ENCODE measurements at places on chromosomes 6 and 20.
A peak's percentile ranks its signal among the peaks of the same experiment; 100 is the strongest.

DNA sequence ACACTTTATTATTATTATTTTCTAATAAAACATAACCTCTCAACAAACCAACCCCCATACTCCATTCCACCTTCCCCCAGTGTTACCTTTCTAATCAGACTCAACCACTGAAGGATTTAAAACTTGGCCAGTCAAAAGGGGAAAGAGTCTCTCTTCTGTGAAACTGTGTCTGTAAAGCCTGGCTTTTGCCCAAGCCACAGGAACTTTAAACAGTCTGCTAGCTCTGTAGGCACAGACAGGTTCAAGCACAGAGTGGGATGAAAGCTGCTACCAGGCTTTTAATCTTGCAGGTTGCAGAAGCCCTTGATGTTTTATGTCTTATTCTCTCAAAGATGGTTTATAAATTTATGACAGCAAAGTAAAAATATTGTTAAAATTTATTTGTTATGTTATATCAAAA lies 585.7 kb downstream of the TENT5A start:
- peak; percentile 83 for DNase-seq

GRCh38 chr6:29489286-29489685 lies 1.5 kb upstream of the MAS1L start:
- no peak for DNase-seq

- DNase-seq, result peak; percentile 61
Measured at GRCh38 chr6:56807989-56808337, 146.9 kb upstream of the BEND6 start.

GRCh38 chr20:22341508-22341907 lies 242.9 kb downstream of the FOXA2 start:
- peak; percentile 8 for DNase-seq

GRCh38 chr6:65524232-65524631 lies 182.8 kb downstream of the EYS start:
- no peak for DNase-seq

DNA sequence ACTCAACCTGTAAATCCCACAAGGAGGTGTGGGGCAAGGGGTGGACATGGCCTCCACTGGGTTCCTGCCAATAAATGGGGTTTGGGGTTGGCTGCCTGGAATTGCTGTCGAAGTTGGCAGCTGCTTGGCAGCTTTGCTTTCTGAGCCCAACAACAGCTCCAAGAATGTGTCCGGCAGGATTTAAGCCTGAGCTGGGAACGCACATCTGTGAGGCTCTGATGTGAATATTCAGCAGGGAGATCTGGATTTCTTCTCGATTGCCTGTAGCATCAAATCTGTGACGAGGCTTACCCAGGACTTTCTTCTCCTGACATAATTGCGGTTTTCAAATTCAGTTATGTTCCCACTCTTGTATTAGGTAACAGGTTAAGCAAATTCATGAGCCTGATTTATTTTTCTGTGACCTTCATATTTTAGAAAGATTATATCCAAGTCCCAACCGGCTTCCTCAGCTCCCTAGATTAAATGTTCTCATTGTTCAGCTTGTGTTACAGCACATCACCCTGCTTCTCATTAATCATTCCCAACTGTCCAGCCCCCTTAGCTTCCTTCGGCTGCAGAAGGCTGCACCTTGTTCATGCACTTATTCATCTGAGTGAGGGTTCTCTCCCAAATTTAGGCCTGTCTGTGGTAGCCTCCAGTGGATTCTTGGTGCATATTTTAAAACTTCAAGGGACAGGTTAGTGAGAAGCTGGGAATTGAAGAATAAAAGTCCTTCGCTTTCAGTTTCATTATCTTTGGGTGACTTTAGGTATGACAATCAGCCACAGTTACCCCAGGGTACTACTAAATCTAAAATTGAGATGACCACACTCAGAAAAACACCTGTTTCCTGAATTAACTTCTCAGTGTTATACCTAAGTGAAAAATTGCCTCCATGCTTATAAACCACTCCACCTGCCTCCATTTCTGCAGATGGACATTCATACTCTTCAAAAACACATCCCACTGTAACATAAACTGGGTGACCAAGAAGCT lies 310.0 kb downstream of the ESR1 start:
- DNase-seq, result no peak

GRCh38 chr20:52840041-52840440 lies 132.1 kb upstream of the TSHZ2 start:
- no peak for DNase-seq

DNA sequence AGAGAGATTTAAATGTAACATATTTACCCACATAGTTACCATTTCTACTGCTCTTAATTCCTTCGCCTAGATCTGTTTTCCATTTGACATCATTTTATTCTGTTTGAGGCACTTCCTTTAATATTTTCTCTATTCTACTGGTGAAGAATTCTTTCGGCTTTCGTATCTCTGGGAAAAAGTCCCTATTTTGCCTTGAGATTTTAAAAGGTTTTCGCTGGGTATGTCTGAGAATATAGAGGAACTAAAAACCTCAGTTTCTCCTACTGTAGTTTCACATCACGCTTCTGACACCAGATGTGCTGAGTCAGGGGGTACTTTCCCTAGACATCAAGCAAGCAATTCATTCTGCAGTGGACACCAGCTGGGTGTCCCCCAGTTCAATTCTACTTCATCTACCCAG lies 61.7 kb downstream of the E2F3 start:
- no peak for DNase-seq

GRCh38 chr20:9399322-9399721 lies 115.1 kb upstream of the LAMP5 start:
- no peak for DNase-seq

DNA sequence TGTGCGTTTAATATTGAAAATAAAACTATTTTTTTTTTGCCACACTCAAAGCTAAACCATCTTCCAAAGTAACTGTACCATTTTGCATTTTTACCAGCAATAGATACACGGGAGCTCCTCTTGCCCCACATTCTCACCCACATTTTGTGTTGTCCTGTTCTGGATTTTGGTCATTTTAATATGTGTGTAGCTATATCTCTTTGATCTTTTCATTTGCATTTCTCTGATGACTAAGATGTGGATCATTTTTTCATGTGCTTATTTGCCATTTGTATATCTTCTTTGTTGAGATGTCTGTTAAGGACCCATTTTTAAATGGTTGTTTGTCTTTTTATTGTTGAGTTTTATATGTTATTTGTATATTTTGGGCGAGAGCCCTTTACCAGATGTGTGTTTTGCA lies 1543.5 kb downstream of the GRIK2 start:
- no peak for DNase-seq

DNA sequence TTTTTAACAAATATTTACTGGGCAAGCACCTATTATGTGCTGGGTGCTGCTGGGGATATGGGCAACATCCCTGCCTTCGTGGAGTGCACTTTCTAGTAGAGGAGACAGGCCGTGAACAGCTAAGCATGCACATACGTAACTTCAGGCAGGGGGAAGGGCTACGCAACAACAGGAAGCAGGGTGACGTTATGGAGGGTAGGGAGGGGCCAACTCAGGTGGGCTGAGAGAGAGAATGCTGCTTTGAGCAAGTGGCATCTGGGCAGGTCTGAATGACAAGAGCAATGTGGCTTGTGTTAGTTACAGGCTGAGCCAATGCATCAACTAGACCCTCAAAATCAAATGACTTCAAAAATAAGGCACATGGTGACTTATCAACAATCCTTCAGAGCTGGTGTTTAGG lies 112.1 kb downstream of the CDC5L start:
- DNase-seq, result no peak

- no peak for DNase-seq
Measured at GRCh38 chr20:3784863-3785239, 1.7 kb downstream of the CENPB start.

- DNase-seq, result no peak
Measured at GRCh38 chr6:143498428-143498827, 13.1 kb downstream of the FUCA2 start.

- DNase-seq, result no peak
Measured at GRCh38 chr6:26249707-26249956, 115.4 kb upstream of the BTN3A2 start.

DNA sequence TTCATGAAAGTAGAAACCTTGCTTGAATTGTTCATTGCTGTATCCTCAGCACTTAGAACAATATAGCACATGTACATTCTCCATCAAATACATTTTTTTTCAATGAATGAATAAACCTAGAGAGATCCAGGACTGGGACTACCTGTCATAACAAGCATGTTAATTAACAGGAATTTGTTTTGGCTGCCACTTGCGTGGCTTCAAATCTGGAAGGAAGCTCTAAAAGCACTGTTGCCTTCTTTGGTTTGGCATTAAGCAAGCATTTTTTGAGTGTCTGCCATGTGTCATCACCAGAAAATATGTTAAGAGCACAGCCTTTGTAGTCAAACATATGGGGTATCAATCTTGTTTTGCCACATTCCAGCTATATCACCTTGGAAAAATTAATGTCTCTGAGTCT lies 131.9 kb upstream of the BACH2 start:
- no peak for DNase-seq

DNA sequence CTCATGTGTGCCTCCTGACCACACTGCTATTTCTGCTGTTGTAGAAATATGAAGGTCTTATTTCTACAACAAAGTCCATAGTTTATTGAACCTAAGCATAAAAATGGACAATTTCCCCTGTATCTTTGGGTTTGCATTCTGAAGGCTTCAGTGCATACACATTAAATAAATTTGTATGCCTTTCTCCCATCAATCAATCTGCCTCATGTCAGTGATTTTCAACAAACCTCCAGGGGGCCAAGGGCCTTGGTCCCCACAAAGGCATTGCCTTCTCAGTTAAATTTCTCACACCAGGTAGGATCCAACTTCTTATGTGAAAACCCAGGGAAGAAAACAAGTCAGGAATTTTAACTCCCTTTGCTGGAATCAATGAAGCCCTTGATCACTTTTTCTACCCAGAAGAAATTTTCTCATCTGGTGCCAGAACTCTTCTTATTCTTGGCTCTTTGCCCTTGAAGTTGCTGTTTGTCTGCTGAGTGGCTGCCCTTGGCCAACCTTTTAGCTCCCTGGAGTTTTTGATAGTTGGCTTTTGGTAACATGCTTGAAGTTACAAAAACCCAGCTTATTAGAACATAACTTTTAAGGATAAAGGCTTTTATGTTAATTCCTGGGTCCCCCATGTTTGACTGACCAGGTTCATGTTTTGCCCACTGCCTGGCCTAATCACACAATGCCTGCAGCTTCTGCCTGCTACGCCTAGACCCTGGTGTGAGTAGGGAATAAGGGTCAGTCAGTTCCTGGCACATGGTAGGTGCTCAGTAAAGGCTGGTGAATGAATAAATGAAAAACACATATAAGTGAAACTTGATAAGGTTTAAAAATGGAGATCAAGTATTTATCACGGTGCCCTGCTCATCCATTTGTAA lies 37.0 kb downstream of the SHLD1 start:
- DNase-seq, result peak; percentile 86

- no peak for DNase-seq
Measured at GRCh38 chr6:72350296-72350881, 271.5 kb upstream of the KCNQ5 start.

DNA sequence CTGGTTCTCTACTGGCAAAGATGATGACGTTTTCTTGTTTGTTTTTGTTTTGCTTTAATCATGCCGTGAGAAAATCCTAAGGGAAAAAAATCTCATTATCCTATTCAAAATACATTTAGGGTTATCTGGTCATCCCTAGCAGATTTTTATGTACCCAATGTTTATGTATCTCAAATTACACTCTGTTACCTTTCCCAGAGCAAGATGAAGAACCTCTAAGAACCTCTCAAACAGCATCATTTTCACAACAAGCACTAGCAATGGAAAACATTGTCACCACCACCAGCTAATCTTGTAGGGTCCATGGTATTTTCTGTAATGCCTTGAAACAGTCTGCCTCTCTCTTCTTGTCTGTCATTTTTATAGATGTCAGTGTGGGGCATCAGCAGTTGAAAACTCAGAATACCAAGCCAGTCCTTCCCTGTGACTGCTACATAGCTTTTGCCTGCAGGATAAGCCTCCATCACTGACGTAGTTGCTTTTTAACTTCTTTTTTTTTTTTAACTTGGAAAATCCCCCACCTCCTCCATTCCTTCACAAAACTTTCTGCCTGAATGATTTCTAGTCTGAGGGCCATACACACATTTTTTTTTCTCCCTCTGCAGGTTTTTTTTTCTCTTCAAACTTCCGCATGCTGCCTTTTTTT lies 2.4 kb upstream of the SNAP25 start:
- DNase-seq, result peak; percentile 42

DNA sequence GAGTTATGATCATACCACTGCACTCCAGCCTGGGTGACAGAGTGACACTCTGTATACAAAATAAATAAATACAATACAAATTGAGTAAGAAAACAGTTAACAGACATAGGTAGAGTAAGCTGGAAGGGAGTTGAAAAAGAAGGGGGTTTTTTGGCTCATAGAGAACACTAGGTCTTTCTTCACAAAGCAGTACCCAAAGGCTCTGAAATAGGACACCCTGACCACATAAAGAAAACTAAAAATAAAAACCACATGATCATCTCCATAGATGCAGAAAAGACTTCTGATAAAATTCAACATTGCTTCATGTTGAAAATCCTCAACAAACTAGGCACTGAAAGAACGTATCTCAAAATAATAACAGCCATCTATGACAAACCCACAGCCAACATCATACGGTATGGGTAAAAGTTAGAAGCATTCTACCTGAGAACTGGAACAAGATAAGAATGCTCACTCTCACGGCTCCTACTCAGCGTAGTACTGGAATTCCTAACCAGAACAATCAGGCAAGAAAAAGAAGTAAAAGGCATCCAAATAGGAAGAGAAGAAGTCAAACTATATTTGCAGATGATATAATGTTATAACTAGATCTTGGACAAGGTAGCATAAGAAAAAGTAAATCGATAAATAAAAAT lies 48.6 kb downstream of the TOMM6 start:
- DNase-seq, result peak; percentile 77

GRCh38 chr6:10320291-10320690 lies 94.6 kb downstream of the TFAP2A start:
- no peak for DNase-seq

DNA sequence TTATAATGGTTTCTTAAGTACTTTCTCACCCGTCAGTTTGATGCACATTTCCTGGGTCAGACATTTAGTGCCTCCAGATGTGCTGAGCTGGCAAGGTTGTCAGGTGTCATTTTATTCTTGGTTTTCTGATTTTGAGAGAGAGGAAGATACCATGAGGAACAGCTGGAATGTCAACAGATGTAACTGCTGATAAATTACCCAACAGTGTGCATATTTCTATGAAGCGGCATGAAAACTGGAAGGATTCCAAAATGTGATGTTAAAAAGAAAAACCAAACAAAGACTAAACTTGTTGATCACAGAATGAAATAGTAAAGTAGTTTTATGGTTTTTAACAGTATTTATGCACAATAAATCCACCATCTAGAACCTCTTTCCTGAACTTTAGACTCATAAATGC lies 447.3 kb downstream of the HDGFL1 start:
- peak; percentile 82 for DNase-seq

DNA sequence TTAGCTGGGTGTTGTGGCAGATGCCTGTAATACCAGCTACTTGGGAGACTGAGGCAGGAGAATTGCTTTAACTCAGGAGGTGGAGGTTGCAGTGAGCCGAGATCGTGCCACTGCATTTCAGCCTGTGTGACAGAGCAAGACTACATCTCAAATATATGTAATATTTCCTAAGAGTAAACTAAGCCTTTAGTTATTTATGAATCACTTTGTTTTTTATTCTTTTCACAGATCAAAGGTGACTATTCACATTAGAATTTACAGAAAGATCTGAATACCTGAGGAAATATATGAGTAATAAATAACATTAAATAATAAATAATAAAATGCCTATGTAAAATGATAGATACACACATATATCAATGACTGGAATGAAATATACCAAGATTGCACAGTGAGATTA lies 630.8 kb upstream of the IMPG1 start:
- no peak for DNase-seq

GRCh38 chr6:94227741-94228140 lies 808.4 kb upstream of the EPHA7 start:
- no peak for DNase-seq

All from choroid plexus epithelial cell (primary cell).